Activated T-helper 1 cell treated with anti-CD3 and anti-CD28 coated beads, Interleukin-2, amount 50 U/mL, for 16 hours (primary cell): ENCODE measurements at places on chromosomes 2 and 18.

GRCh38 chr2:206349375-206349774 lies 74.9 kb downstream of the ZDBF2 start:
- DNase-seq = no peak

DNA sequence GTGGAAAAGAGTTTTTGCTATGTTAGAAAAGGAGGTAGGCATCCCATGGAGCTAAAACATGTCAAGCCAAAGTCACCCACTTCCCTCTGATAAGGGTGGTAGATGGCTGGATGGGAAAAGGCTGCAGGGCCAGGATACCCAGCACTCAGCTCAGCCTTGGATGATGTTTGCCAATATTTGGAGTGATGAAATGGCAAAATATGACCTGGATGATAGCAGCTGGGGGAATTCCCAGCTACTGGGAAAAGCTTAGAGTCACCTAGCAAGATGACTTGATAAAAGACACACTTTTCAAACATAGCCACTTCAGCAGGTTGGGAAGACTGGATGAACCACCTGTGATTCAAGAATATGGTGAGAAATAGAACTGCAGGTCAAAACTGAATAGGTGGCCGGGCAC lies 10.1 kb downstream of the RFX8 start:
- no peak for DNase-seq

- DNase-seq = no peak
Observed at GRCh38 chr2:177038787-177039484, 173.7 kb upstream of the HNRNPA3 start.

DNA sequence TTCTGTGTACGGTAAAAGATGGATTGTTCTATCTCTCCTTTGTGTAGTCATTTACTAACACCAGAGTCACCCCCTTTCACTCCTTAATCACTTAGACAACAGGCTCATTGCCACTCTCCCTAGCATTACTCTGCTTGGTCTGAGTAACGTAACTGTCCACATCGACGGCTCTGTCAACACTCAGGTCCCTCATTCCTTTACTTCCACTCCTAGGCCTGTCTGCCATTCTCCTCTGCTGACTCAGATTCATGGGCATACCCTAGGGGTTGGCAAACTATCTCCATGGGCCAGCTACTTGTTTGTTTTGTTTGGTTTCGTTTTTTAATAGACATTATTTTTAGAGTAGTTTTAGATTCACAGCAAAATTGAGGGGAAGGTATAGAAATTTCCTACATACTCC lies 243.9 kb downstream of the NR4A2 start:
- DNase-seq = no peak

DNA sequence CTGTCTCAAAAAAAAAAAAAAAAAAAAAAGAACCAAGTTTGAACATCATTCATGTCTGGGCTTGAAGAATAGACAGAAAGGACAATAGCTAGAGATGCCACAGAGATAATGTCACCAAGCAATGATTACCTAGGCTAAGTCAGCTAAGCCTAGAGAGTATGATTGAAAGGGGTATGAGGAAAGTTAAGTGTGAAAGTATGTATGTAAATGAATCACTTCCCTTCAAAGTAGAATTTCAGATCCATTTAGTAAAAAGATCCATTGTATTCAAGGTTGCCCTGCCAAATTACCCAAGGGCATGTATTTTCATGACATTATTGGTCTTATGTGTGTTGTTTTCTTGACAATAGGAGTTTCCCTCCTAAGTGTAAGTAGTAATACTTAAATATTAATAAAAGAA lies 34.1 kb upstream of the SLC39A10 start:
- no peak for DNase-seq

DNA sequence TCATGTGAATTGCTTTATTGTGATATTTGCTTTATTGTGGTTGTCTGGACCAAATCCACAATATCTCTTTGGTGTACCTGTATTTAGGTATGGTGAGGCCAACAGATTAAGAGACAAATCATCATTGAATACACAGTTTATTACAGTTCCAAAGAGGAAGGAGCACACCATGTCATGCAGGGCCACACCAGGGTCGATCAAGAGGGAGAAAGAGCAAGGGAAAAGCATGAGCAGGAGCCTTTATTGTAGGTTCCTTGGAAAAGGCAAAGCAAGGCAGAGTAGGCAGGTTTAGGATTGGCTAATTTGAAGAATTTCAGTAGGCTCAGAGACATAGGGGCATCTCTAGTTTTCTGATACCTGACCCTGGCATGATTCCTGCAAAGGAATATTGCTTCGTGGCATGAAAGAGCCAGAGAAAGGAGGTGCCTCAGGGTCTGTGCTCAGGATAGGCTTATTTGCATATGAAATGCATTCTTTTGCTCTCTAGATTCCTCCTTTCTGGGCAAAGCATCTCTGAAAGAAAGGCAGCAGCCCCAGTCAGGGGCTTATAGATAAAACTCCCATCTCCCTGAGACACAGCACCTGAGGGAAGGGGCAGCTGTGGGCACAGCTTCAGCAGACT lies 214.2 kb upstream of the ERBB4 start:
- DNase-seq = no peak

DNA sequence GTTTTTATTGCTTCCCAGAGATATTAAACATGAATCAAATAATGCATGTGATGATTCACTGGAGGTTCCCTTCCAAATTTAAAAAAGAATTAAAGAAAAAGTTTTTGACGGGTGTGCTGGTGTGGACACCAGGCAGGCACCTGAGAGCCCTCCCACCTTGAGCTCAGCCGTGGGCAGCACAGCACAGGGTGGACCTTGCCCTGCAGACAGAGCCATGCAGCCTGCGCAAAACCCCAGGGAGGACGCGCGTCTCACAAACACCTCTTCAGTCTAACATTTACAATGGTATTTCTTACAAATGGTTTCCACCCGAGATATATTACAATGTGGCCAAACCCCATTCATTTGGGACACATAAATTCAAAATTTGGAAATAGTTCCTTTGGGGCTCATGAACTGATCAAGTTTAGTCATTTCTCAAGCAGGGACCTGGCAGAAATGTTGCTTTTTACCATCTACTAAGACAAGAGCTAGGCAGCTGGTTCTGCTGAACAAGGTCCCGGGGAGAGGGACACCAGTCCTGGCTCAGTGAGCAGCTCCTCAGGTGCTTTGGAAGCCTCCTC lies 45.4 kb downstream of the ODC1 start:
- no peak for DNase-seq

DNA sequence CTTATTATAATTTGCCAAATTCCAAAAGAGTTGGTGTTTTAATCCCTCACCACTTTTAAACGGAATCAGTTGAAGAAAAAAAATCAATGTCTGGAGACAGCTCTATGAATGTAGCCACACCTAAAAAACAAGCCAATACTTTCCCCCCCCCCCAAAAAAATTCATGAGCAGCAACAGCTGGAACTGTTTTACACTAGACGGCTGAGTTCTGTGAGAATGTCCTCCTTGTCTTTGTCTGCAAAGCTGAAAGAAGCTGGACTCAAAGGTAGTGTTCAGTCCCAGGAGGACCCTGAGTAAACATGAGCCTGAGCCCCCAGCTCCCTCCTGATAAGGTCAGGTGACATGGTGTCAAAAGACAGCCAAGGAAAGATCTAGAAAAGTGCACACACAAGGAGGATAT lies 68.2 kb downstream of the ZNF521 start:
- no peak for DNase-seq

- DNase-seq = no peak
Observed at GRCh38 chr18:22505141-22505591, 87.5 kb upstream of the CTAGE1 start.

GRCh38 chr18:25097057-25097456 lies 254.9 kb downstream of the ZNF521 start:
- no peak for DNase-seq

DNA sequence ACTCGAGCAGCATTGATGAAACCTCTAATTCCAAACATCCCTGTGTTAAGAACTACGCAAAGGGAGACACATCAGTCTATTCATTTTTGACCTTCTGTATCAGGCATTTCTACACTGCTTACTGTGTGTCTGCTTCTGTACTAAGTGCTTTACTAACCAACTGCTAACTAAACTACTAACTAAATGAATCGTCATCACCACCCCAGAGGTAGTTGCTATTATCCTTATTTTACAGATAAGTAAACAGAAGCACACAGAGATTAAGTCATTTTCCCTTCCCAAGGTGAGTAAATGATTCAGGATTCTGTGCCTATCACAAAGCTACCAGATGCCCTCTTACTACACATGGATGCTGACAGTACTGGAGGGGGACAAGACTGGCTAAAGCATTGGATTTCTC lies 284.1 kb downstream of the AGPS start:
- DNase-seq = no peak

GRCh38 chr2:46825231-46825938 lies 90.2 kb downstream of the MCFD2 start:
- no peak for DNase-seq

GRCh38 chr18:48697441-48697840 lies 158.6 kb downstream of the CTIF start:
- DNase-seq = no peak

- no peak for DNase-seq
Observed at GRCh38 chr2:49029406-49029805, 124.9 kb downstream of the FSHR start.

GRCh38 chr2:39123436-39123999 lies 2.7 kb upstream of the SOS1 start:
- no peak for DNase-seq

- DNase-seq = no peak
Observed at GRCh38 chr18:61982475-61982874, 89.7 kb upstream of the RNF152 start.

DNA sequence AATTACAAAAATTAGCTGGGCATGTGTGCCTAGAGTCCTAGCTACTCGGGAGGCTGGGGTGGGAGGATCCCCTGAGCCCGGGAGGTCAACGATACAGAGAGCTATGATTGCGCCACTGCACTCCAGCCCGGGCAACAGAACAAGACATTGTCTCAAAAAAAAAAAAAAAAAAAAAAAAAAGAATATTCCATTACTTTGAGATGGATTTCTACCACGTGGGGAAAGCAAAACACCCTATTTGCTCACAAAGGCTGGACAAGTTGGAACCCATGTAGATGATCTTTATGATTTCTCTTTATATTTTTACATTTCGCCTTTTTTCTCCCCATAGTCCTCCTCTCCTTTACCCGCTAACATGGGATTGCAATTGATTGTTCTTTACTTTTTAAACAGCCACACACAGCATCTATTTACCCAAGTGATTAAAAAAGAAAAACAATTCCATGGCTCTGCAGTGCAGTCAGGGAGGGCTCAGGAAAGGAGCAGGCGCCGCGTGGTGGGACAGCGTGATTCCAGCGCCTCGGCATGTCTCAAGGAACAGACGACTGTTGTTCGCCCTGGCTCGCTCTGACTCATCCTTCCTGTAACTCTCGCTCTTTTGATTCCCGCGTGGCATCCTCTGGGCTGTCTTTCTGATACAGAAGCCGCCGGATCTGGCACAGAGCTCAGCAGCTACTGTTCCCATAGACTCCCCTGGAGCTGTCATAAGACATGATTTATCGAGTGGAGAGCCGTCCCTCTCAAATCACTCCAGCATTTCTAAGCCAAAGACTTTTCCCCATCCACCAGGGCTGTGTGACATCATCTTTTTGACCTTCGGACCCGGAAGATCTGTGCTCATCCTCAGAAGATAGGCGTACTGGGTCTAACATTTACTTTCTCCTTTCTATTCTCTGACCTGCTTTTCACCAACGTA lies 230.4 kb upstream of the AGAP1 start:
- no peak for DNase-seq

- DNase-seq = no peak
Observed at GRCh38 chr2:232974396-232974795, 38.7 kb downstream of the NGEF start.

GRCh38 chr18:35142275-35142615 lies 98.6 kb upstream of the ZNF397 start:
- no peak for DNase-seq

DNA sequence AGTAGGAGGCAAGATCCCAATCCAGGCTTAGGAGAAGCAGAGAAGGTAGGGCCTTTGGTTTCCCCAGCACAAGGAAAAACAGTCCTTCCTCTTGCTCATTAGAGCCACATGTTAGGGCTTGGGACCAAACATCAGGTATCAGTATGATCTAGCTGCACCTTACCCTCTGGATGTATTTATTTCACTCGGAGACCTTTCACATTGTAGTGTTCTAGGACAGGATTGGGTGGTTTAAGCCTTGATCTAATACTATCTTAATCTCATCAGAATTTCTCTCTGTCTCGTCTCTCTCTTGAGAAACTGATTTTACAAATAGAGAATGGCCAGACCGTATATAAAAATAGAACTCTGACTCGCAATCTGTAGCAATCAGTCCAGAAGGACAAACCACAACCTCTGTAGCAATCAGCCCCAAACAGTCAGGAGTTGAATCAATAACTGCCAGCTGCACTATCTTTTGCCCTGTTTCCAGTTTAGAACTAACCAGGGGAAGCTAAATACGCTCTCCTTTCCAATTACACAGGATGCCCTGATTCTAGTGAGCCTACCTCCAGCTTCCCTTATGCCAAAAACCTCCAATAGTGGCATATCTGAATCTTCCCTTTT lies 207.1 kb downstream of the TDRD15 start:
- DNase-seq = no peak
